CMK (cell line): ENCODE measurements at places on chromosomes 5 and 9.

GRCh38 chr5:37839407-37840052 is at the start of gene GDNF:
TSS of gene GDNF (minus strand) at chr5:37840041. CDS start at chr5:37834796, 5,245 bp downstream.
- DNase-seq, result no peak

- DNase-seq, result no peak
Measured at GRCh38 chr5:75512383-75513074, 838 bp downstream of the POLK start.

DNA sequence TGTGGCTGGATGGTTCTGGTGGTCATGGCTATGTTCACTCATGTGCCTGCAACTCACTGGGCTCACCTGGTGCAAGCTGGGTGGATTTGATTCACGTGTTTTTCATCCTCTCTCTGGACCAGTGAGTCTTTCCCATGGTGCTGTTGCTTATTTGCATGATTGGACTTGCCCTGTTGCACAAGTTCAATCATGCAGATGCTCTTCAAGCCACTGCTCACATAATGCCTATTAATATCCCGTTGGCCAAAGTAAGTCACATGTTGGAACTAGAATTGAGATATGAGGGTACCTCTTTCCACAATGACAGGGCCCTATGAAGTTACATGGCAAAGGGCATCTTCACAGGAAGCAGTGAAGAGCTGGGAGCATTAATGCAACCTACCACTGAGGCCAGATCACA is 26.5 kb upstream of the MROH2B start:
- DNase-seq, result no peak

GRCh38 chr5:124887223-124887622 is 140.8 kb upstream of the ZNF608 start:
- DNase-seq, result no peak

DNA sequence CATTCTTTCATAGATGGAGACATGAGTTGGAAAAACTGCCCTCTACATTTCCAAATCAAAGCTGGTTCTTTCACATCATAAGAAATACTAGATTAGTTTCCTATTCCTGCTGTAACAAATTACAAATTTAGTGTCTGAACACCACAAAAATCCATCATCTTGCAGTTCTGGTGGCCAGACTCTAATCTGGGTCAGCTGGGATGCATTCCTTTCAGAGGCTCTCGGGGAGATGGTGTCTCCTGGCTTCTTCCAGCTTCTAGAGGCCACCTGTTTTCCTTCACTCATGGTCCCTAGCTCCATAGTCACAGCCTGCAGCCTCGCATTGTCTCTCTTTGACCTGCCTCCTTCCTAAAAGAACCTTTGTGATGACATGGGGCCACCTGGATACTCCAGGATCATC is 65.2 kb downstream of the RETREG1 start:
- DNase-seq, result no peak

DNA sequence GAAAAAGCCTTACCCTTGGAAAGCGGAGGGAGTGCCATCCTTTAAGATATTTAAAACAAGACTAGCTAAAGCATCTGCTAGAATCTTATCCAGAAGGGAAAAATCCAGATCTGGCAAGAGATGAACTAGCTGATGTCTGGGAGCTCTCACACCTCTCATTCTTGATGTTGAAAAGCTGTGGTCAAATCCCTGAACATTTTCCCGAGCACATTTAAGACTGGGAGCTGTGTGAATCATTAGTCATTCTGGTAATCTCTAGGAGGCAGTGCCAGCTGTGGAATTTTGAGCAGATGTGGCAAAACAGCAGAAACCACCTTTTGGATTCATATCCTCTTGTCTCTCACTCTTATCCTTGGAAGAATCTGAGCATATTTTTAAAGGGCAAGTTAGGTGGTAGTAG is 218.0 kb downstream of the MAN2A1 start:
- DNase-seq, result no peak

DNA sequence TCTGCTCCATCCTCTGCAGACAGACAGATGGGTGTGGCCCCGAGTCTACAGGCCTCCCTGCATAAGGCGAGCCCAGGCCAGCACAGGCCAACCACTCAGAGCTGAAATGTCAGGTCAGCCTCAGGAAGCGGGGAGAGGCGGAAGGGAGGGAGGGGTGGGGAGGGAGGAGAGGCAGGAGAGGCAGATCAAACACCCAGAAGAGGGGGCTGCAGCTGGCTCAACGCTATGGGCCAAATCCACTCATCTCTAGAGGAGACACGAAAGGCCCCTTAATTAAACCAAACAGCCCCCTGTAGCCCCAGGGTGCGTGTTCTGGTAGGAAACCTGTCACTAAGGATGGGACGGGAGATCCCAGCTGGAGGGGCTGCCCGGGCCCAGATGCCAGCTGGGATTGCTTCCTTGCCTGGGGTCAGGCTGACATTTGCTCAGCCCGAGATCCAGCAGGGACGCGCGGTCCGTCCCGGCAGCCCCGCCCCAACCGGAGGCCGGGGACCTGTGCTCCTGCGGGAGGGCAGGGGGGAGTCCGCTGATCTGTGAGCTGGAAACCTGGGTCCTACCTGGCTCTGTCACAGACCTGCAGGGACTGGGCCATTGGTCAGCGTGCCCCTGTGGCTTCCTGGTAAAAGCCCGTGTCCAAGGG is 97.2 kb upstream of the SARDH start:
- no peak for DNase-seq

- DNase-seq, result no peak
Measured at GRCh38 chr9:84593352-84593751, 76.2 kb upstream of the NTRK2 start.

- no peak for DNase-seq
Measured at GRCh38 chr5:83724935-83725334, 4.3 kb upstream of the HAPLN1 start.
